ENCODE measurements at places on chromosomes 6 and 20.

- no peak for DNase-seq
Observed at GRCh38 chr6:132713352-132714134, at the start of gene VNN1. TSS of gene VNN1 (minus strand) at chr6:132714055. CDS start at chr6:132714035, 20 bp downstream.

DNA sequence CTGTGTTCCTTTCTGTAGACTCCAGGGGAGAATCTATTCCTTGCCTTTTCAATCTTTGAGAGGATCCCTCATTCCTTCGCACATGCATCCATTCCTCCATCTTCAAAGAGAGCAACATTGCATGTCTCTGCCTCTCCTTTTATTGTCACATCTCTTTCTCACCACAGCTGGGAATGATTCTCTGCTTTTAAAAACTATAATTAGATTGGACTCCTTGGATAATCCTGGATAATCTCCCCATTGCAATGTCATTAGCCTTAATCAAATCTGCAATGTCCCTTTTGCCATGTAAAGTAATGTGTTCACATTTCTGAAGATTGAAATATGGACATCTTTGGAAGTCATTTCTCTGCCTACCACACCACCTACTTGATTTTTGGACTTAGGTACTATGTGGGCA, 750.1 kb downstream of the COL12A1 start:
- no peak for DNase-seq

DNA sequence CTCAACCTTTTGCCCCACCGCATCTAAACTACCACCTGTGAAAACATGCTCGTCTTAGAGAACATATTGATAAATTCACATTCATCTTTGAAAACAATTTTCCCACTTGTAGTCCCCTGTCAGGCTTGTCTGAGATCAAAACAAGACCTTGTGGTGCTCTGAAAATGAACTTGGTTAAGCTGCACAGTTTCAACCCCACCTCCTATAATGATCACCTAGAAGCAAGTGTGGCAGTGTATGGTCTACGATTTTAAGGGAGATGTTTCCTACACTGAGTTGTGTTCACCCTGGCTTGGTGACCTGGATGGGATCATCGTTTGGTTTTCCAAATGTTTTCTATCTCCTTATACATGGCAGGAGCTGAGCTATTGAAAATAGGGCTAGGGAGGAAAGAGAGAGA, 539.4 kb downstream of the DOK5 start:
- DNase-seq, result no peak

- no peak for DNase-seq
Observed at GRCh38 chr6:131391116-131391515, 181.9 kb upstream of the ARG1 start.

- DNase-seq, result no peak
Observed at GRCh38 chr20:53176134-53176533, 204.0 kb downstream of the TSHZ2 start.

GRCh38 chr6:33276864-33277662, at the start of gene B3GALT4:
TSS of gene B3GALT4 (plus strand) at chr6:33277123. CDS start at chr6:33277420, 297 bp downstream.
- no peak for DNase-seq

DNA sequence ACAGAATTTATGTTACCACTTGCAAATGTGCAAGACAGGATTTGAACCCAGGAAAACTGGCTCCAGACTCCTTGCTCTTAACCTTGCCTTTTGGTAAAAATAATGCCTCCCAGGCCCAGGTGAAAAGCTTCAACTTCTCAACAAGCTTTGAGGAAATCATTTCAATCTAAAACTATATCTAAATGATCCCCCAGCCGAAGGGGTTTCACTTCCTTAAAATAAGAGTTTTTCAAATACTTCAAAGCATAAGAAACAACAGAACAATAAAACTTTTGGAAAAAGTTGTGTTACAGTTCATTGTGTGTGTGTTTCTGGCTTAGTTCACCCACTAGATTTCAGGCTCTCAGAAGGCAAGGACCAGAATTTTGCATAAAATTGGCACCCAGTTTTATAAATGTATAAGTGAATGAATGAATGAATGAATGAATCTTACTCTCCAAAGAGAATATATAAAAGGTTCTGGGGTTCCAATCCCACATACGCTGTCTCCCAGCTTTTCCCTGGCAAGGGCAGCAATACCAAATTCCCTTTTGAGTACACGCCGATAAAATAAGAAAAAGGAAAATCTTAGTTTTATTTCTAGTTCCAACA, 5.4 kb downstream of the OR2H2 start:
- DNase-seq, result no peak

DNA sequence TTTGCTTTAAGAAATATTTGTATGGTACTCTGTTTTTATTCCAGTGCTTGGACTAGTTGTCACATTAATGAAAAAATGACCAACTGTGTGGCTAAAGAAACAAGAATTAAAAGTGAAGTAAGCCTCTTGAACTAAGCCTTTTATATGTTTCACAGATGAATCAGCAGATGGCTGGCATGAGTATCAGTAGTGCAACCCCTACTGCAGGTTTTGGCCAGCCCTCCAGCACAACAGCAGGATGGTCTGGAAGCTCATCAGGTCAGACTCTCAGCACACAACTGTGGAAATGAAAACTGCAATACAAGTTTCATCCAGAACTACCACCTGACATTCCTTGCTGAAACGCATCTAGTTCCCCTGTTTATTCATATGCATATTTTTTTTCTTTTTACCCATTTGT, 96.8 kb downstream of the B3GAT2 start:
- DNase-seq, result no peak

DNA sequence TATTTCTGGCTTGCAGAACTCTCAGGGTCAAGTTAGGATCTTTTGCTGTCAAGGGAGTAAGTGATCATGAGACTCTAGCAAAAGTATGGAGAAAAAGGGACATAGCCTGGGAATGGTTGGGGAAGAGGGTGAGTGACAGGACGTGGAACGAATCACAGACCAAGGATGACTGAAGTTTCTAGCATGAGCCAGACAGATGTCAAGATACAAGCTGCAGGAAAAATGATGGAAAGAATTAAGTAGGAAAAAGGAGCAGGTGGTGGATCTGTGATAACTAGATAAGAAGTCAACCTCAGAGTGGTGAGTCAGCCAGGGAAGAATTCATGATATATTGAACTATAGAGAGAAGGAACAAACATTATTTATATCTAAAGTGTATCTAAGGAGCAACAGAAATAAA, 159.8 kb upstream of the SYNDIG1 start:
- no peak for DNase-seq

GRCh38 chr6:33592595-33593413, 12.7 kb upstream of the BAK1 start:
- DNase-seq, result no peak

- DNase-seq, result no peak
Observed at GRCh38 chr6:125829433-125829832, 38.7 kb downstream of the NCOA7 start.

DNA sequence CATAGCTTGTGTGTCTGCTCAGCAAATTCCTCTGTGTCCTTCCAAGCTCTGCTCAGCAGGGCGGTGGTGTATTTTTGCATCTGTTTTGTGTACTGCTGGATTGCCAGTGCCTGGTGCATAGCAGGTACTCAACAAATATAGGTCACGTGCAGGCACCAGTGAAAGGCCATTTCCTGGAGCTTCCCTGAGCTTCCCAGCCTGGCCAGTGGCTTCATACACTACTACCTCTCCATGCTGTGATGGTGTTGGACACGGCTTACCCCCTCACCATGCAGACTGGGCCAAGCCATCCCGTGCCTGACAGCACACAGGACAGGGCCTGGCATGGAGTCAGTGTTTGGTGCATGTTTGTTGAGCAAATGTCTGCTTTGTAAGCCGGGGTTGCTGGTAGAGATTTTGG, 7.7 kb upstream of the PHACTR3 start:
- no peak for DNase-seq

- DNase-seq, result no peak
Observed at GRCh38 chr6:134619789-134620188, 301.9 kb upstream of the SGK1 start.

- no peak for DNase-seq
Observed at GRCh38 chr6:166586424-166587156, at the start of gene RAMACL. TSS of gene RAMACL (minus strand) at chr6:166586678. CDS start at chr6:166586477, 201 bp downstream.

- DNase-seq, result peak; percentile 56
Observed at GRCh38 chr6:82144852-82145340, 102.6 kb downstream of the IBTK start.

DNA sequence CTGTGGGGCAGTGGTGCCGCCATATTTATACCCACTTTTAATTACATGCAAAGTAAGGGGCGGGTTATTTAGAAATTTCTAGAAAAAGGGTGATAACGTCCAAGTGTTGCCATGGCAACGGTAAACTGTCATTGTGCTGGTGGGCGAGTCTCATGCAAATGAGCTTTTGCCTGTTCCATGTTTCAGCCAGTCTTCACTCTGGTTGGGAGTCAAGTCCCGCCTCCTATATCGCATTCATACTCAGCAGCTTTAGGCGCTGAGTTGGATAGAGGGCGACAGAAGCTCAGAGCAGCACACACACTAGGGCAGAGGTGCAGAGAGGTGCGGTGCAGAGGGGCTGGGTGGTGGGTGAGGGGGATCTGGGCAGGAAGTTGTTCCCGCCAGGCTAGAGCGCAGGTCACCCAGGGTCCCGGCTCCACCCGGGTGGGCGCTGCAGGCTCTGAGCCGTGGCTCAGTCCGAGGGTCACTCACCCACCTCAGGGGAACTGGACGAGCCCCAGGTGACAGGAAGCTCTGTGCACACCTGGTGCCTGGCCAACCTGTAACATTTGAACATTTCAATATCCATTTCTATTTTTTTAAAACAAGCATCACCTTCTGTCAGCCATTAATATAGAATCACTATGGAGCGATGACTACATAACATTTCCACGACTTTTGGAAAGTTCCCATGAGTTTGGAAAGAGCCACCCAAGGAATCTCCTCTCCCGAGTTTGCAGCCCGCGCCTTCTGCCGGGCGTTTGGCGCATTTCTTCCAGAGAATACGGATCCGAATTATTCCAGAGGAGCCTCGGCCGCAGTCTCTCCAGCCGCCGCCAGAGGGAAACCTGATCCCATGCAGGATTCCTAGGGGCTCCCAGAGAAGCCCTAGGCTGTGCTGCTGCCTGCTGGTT, 89.1 kb upstream of the PHACTR3 start:
- no peak for DNase-seq

- DNase-seq, result no peak
Observed at GRCh38 chr6:144729502-144729901, 444.4 kb downstream of the UTRN start.

GRCh38 chr6:134352786-134353480, 35.0 kb upstream of the SGK1 start:
- no peak for DNase-seq

- no peak for DNase-seq
Observed at GRCh38 chr6:89007209-89008000, 44.0 kb upstream of the RNGTT start.

DNA sequence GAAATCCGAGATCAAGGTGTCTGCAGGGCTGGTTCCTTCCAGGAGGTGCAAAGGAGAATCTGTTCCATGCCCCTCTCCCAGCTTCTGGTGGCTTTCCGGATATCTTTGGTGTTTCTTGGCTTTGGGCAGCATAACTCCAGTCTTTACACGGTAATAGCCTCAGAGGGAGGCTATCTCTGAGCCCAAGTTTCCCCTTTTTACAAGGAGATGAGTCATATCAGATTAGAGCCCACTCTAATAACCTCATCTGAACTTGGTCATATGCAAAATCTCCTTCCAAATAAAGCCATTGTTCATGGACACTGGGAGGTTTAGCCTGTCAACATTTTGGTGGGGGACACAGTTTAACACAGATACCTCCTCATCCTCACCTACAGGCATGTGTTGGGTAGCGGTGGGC, 213.7 kb downstream of the ATXN1 start:
- no peak for DNase-seq

GRCh38 chr20:59153832-59154231, 9.8 kb upstream of the ZNF831 start:
- DNase-seq, result no peak

DNA sequence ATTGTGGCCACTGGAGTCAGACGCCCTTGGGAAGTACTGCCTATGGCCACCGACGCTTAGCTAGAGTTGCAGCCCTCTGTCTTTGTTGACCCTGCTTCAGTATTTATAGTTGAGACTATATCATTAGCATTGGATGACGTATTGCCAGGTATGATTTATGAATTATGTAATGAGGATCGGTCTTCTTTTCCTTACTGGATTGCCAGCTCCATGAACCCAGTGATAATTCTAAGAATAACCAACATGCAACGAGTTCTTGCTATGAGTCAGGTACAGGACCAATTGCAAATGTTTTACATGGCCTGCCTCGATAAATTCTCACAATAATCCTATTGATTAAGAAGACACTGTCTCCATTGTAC, 63.5 kb downstream of the CLIC5 start:
- DNase-seq, result no peak

DNA sequence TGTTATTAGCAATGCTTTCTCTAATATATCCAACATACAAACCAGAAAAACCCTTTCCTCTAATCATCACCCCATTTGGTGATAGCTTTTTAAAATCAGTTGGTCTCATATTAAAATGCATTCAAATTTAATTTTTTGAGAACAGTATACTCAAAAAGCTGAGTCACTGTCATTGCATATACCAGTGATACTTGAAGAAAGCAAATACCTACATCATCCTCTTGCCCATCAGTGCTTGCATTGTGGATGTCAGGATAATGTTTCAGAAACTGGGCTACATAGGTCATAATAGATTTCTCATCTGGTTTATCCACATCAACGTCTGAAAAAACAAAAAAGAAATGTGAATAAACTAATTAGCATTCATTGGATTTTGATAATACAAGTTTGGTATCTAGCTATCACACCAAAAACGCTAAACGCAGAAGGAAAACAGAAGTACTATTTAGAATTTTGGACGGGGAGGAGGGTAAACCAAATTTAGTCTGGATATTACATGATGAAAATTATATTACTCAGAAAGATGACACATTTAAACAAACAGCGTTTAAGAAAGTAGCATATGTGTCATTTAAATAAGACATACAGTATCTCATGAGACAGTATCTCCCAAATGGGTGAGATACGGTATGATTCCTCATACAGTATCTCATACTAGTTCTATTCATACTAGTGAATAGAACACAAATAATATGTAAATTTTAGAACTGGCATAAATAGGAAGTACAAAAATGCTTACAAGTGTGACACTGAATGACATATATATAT, 134.6 kb downstream of the SYNE1 start:
- DNase-seq, result no peak

DNA sequence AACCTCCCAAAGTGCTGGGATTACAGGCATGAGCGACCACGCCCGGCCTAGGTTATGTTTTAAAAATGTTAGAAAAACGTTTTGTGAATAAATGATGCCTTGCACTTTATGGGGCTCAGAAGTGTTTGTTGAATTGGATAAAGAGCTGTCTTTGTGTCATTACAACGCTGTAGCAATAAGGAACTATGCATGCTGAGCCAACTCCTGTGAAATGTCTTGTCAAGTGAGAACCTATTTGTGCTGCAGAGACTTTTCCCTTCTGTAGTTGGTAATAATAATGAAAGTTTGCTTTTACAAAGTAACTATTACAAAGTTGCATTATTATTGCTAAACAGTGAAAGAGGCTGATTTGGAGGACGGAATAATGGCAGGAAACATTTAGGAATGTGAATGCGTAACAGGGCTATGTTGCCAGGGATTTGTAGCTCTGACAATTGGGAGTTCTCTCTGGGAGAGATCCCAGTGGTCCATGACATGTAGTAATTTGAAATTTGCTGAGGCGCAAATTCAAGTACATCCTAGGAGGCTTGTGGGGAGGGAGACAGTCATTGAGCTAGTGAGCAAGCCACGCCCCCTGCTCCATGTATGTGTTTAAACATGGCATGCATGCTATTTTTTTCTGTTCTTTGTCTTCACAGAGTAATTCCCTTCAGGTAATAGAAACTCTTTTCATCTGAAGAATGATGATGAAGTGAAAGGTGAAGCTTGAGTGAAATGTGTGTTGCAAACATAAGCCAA, 16.8 kb upstream of the BICRAL start:
- DNase-seq, result no peak

- no peak for DNase-seq
Observed at GRCh38 chr20:64226686-64227580, 28.6 kb upstream of the PCMTD2 start.

- peak; percentile 19 for DNase-seq
Observed at GRCh38 chr6:140566781-140567277, 1192.4 kb upstream of the CITED2 start.

Measured in AG09319 (cell line).